ENCODE measurements at places on chromosomes 2 and 18.

- DNase-seq, result no peak
These were observed 60.7 kb downstream of the ACVR1 start for GRCh38 chr2:157815421-157815820.

GRCh38 chr18:55577812-55578539 is 10.0 kb downstream of the TCF4 start:
- no peak for DNase-seq

DNA sequence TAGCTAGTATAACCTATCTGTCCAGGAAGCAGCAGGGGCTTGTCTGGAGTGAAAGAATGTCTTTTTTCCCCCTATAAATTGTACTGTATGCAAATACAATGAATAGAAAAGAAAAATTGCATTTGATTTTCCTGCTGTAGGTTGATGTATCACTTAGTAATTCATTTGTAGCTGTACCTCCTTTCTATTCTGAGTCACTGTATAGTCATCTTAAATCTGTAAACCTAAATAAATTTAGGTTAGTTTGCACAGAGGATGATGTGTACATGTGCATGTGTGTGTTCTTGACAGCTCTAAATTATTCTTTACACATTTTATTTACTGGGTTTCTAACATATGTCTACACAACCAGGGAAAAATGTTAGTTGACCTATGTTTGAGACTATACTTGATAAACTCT is 478.7 kb upstream of the CNTNAP5 start:
- DNase-seq, result no peak

- DNase-seq, result no peak
These were observed 328.5 kb downstream of the FIGN start for GRCh38 chr2:163407296-163407695.

DNA sequence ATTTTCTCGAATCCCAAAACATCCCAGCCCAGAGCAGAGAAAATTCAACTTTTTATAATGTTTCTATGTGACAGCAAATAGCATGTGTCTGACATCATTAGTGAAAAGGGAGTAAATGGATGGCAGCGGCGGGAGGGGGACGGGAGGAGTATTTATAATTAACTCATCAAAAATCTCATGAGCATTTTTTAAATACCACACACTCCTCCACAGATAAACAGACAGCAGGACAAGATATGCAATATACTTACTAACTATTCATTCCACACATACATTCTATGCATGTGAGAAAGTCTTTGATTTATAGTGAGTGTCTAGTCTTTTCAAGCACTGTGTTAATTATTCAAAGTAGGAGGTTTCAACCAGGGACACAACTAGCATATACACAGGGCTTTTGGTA is 107.6 kb downstream of the LRP2 start:
- no peak for DNase-seq

DNA sequence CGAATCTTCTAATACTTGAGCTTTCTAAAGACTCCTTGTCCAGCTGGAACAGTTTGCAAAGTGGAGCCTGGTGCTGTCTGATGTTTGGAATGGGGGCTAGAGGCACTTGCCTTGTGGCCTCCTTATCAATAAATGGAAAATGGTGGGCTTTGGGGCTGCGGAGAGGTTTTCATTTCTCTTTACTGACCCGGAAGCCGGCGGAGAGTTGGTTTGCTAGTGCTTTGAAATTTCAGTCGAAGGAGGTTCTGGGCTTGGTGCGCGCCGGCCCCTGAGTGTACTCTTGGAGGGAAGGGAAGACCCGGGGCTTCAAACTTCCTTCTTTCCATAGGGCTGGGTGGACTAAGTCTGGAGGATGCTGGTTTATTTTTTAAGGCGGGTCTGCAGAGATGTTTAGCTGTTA is 714 bp downstream of the RPIA start:
- peak; percentile 30 for DNase-seq

GRCh38 chr2:1505031-1505441 is 91.8 kb downstream of the TPO start:
- no peak for DNase-seq

DNA sequence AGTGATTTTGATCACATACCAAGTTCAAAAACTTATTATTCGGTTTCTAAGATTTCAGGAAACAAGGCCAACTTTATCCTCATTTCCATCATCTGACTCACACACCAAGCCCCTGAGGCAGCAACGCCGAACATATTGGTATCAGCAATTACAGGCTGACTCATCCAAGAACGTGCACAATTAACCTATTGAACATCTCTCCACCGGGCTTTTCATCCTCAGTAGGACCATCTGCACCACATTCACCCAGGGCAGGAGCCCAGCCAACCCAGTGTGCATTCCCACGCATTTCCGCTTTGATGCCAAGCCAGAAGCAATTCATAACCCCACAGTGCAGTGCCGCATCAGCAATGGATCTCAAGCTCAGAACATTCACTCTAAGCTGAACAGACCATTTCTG is 52.9 kb downstream of the SCG2 start:
- DNase-seq, result no peak

All from NCI-H524 (cell line).